SK-MEL-5 (cell line): ENCODE measurements at places on chromosomes 7 and 10.

DNA sequence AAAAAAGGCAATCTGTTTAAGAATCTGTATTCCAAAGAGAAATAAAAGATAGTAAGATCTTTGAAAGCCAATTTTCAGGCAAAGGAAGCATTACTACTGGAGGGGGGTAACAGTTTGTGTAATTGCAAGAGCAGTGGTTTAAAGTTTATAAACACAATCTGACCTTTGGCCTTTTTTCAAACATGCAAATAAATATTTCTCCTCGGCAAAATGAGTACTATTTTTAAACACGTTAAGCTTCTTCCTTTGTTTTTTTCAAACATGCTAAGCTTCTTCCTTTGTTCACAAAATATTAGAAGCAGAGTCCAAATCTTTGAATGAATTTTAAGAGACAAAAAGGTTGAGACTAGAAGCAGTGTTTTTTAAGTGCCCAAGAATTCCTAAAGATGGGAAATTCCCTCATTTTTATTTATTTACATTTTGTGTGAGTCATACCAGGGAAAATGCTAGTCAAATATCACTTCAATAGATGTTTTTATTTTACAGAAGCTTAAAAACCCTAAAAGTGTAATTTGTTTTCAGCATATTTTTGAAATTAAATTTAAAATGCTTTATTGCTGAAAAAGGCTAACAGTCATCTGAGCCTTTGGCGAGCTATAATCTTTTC, 229.3 kb downstream of the GPR37 start:
- DNase-seq: no peak

GRCh38 chr7:45882465-45882810, 5.8 kb upstream of the IGFBP1 start:
- DNase-seq: no peak

- DNase-seq: no peak
Observed at GRCh38 chr7:73345538-73345937, 17.6 kb downstream of the FKBP6 start.

GRCh38 chr10:14603534-14604102, 171.1 kb downstream of the FAM107B start:
- DNase-seq: no peak

DNA sequence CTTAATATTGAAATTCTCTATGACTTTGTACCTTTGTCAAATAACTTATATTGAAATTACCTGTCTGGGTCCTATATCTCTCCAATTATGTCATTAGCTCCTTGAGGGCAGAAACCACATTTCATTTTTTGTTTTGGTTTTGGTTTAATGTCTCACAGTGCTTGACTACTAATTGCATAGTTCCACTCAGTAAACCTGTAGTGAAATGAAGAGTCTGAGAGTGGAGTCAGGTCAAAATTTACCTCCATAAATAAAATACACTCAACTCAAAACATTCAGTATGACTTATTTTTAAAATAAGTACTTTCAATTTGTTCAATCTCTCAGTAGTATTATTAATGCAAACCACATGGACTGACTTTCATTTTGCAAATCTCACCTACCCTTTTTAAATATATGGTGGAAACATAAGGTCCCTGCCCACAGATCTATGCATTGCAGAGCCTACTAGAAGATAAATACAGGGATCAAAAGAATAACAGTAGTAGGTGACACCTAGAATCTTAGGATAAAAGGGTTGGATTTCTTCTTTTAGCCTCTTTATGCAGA, 32.5 kb downstream of the PDE1C start:
- DNase-seq: no peak

DNA sequence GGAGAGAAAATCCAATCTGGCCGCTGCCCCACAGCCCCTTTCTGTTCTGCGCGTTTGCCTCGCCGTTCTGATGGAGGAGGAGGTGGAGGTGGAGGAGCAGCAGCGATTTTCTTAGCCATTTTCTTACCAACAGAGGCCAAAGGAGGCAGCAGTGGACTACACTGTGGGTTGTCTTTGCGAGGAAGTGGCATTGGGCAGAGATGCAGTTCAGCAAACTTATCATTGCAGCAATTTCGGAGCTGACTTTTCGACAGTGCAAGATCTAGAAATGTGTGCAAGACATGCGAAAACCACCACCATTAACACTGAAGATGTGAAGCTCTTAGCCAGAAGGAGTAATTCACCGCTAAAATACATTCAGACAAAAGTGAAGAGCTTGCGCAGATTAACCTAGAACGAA, 1.9 kb upstream of the ARL4A start:
- peak; percentile 92 for DNase-seq

GRCh38 chr10:20334559-20334958, 518.3 kb downstream of the PLXDC2 start:
- DNase-seq: no peak
